NCI-H2081 treated with DMSO at 0.1 percent for 48 hours (cell line): ENCODE measurements at places on chromosomes 11 and 22.

DNA sequence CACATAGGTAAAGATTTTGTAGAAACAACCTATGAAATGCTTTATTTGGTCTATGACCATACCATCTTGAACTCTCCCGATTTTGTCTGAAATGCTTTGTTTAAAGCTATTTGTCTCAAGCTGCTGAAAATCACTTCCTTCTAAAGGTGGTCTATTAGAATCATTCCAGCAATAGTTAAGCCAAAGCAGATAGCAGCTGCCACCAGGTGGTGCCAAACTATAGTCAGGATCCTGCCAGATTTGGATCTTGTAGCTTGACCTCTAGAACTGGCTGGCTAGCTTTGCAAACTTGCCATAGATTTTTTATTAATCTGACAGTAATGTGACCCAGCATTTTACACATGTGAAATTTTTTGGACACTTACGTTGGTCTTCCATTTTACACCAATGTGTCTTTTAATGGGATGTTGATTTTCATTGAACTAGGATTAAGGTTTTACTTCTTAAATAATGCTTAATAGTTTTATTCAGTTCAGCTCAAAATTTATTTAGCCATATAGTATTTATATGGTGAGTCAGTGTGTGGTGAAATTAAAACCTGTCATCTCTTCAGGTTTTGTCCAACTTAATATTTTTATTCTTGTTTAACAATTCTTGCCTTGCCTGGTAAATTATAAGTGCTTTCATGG lies 19.7 kb downstream of the CTR9 start:
- peak; percentile 17 for DNase-seq

- no peak for DNase-seq
These were observed 138.1 kb downstream of the SHANK2 start for GRCh38 chr11:71114124-71114851.

GRCh38 chr11:128947773-128948172 lies 5.1 kb upstream of the TP53AIP1 start:
- no peak for DNase-seq

- DNase-seq = no peak
These were observed 67.3 kb downstream of the PDE2A start for GRCh38 chr11:72606748-72607468.

GRCh38 chr11:86524620-86525352 lies 147.6 kb downstream of the ME3 start:
- DNase-seq = no peak

DNA sequence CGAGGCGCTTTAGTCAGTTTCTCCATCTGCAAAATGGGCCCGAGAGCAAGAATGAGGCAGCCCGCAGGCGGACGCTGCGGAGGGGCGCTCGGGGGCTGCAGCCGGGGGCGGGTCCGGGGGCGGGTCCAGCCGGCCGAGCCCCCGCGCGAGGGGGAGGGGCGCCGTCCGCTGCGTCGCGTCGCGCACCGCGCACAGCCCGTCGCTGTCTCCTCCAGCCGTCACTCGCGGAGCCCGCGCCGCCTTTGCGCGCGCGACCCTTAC lies 282 bp downstream of the PC start:
- no peak for DNase-seq
